ENCODE measurements at places on chromosomes 1 and 21. TPM values are rescaled to one million over a fixed set of nuclear protein-coding genes. Genes with fewer than 3 reads are reported as not detected.

Gene KRTAP7-1
- not detected for total RNA-seq

Gene AHDC1
- total RNA-seq: 13.2 TPM

Gene LRRC71
- not detected for total RNA-seq

Gene PHF13
- total RNA-seq: 6.3 TPM

Gene BARHL2
- not detected for total RNA-seq

Gene GSTM3
- 16.3 TPM for total RNA-seq

Gene CCDC185
- not detected for total RNA-seq

Gene DIO1
- total RNA-seq: not detected

Gene MRPL39
- 15.6 TPM for total RNA-seq

Gene SPRR1A
- not detected for total RNA-seq

Gene MTARC1
- total RNA-seq: 6.7 TPM

Gene OR13G1
- total RNA-seq: not detected

Gene SPRR1B
- total RNA-seq: not detected

Gene NUDT4B
- total RNA-seq: 6.3 TPM

Gene DSTYK
- total RNA-seq: 11.6 TPM

Gene CLCA1
- total RNA-seq: 87.5 TPM

Gene CACHD1
- total RNA-seq: 5.5 TPM

Gene ANGPTL3
- total RNA-seq: not detected

Gene S100A7
- total RNA-seq: not detected

Measured in Peyer's patch (tissue), 4 donors.